Kidney epithelial cell (primary cell): ENCODE measurements at places on chromosomes 3 and 15.

GRCh38 chr3:114554731-114555130, 260.9 kb downstream of the TIGIT start:
- no peak for DNase-seq

GRCh38 chr15:75348034-75348561, 1.3 kb downstream of the NEIL1 start:
- DNase-seq, result no peak

- no peak for DNase-seq
Measured at GRCh38 chr3:119294696-119295671, 801 bp downstream of the ARHGAP31 start.

DNA sequence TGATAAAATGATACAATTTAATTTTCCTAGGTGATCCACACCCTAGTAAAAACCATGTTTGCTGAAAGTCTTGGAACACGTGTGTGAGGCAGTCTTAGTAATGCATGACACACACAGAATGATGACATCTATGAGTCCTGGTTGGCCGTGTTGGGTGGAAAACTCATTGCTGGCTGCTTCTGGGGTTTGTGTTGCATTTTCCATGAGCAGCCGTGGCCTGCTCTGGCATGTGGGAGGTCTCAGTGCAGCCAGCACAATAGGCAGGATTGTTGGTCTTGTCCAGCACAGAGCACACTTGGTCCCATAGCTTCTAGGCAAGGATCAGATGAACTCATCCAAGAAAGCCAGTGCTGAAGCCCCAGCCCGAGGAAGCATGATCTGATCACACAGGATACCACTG, 172.8 kb upstream of the UBE3A start:
- DNase-seq, result no peak

DNA sequence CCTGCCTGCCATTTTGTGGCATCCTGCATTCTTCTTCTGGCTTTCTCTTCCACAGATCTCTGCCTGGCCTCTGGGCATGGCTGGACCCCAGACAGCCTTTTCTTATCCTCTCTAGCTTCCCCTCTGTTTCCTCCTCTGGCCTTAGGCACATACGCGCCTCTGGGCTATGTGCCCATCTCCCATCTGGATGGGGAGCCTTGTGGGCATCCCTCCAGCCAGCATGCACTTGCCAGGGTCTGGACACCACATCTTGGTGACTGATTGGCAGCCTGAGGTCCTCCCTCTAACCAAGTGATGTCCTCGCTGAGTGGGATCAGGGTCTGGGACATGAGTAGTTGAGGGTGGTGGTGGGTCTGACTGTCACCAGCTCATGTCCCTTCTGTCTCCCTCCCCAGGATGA, 12.8 kb downstream of the PLEKHO2 start:
- no peak for DNase-seq

DNA sequence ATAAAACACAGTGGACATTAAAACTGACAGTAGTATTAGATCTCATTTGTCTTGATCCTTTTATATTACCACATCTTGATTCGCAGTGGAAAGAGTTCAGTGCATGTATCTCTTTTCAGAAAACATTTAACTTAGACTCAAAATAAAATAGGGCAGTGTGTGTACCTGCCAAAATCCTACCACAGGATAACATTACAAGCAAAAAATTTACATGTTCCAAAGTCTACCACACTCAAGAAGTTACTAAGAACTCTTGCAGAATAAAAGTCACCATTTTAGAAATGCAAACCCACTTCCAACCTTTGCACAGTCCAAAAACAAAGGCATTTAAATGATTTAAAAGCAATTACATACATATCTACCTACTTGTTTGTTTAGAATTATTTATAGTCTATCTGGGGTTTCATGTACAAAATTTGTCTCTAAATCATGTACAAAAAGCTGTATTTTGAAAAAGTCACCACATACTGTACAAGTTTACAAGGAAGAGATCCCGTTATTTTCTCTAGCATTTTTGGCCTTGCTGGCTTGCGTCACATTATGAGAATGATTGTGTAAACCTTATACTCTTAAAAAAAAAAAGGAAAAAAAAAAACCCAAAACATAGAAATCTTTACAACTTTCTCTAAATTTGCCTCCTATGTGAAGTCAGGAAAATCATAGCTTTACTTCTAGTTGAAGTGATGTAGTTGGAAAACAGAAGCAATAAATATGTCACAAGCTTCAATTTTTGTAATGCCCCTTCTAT, 153.8 kb downstream of the ADAM10 start:
- DNase-seq, result no peak
